Natural killer cell (primary cell): ENCODE measurements at places on chromosomes 6 and 20. TPM values are rescaled to one million over a fixed set of nuclear protein-coding genes. Genes with fewer than 3 reads are reported as not detected.

DNA sequence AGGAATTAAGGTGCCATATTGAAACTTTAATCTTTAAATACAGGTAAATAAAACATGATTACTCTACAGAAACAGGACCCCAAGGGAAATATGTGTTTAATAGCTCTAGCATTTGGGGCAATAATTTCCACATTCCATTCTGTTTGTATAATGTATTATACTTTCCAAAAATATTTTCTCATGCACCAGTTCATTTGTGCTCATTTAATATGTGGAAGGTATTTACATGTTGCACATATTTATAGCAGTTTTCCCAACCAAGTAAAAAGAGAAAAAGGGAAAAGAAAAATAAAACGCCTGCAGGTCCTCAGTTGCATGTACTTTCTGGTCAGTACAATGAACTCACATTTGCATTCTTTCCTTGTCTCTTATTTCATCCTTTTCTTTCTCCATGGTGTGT is 129.5 kb upstream of the SULF2 start:
- DNase-seq = no peak
- no peak overlapping the region for H3K27ac ChIP-seq
- no peaks in the 10 kb centered on the region for H3K4me1 ChIP-seq
- no peak overlapping the region for H3K4me3 ChIP-seq
- no peaks in the 10 kb centered on the region for H3K36me3 ChIP-seq
- no peaks in the 10 kb centered on the region for H3K27me3 ChIP-seq

- H3K27me3 ChIP-seq = peaks cover 3% of the 10 kb centered on the region
- no peak for DNase-seq
- no peaks in the 10 kb centered on the region for H3K36me3 ChIP-seq
- no peak overlapping the region for H3K27ac ChIP-seq
- no peak overlapping the region for H3K4me3 ChIP-seq
- no peaks in the 10 kb centered on the region for H3K4me1 ChIP-seq
These were observed 79.4 kb upstream of the FRMD1 start for GRCh38 chr6:168158213-168158979.

GRCh38 chr6:73579389-73579788 is 58.6 kb upstream of the EEF1A1 start:
- no peaks in the 10 kb centered on the region for H3K36me3 ChIP-seq
- H3K4me3 ChIP-seq = no peak overlapping the region
- H3K4me1 ChIP-seq = peaks cover 23% of the 10 kb centered on the region
- no peak for DNase-seq
- no peaks in the 10 kb centered on the region for H3K27me3 ChIP-seq

Gene ZBP1
- total RNA-seq = 95.4 TPM

- no peak overlapping the region for H3K27ac ChIP-seq
- no peak overlapping the region for H3K4me3 ChIP-seq
- H3K27me3 ChIP-seq = no peaks in the 10 kb centered on the region
These were observed 302.3 kb downstream of the TENT5A start for GRCh38 chr6:81450180-81450579.

GRCh38 chr6:75986935-75987334 is 85.5 kb downstream of the IMPG1 start:
- no peaks in the 10 kb centered on the region for H3K27me3 ChIP-seq
- no peaks in the 10 kb centered on the region for H3K4me1 ChIP-seq
- no peaks in the 10 kb centered on the region for H3K36me3 ChIP-seq

DNA sequence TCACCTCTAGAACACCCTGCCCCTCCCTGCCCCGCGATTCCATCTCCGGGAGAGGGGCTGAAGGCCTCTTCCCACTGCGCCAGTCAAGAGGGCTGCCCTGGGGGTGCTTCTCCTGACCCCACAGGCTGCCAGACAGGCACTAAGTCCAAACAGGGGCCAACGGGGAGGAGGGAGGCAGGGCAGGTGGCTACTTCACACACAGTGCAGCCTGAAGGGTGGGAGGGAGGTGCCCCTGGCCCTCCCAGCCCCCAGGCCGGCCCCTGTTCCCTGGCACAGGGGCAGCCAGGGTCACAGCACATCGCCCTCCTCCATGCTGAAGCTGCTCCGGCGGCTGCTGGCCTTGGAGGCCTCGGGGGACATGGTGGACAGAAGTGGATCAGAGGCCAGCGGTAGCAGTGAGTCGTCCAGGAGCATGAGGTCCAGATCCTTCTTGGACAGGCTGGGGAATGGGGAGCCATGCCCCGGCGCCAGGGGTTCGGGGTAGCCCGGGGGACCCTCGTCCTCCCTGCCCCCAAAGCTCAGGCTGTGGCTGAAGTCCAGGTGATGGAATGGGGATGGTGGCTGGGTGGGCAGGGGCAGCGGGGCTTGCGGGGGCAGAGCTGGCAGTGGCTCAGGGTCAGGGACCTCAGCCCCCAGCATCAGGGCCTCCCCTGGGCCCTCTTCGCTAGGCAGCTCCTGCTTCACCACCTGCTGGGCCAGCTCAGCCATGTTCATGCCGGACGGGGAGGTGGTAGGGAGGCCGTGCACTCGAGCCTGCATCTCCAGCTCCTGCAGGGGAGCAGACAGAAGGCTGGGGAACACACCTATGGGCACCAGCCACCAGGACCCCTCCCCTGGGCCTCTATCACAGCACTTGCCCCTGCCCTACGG is 46.3 kb downstream of the MDFI start:
- no peaks in the 10 kb centered on the region for H3K27me3 ChIP-seq
- no peak overlapping the region for H3K27ac ChIP-seq
- no peak for DNase-seq
- H3K36me3 ChIP-seq = peaks cover 41% of the 10 kb centered on the region
- no peak overlapping the region for H3K4me3 ChIP-seq
- H3K4me1 ChIP-seq = peaks cover 23% of the 10 kb centered on the region
